Right lung (tissue), 10 donors: ENCODE measurements at places on chromosomes 1 and 21.

DNA sequence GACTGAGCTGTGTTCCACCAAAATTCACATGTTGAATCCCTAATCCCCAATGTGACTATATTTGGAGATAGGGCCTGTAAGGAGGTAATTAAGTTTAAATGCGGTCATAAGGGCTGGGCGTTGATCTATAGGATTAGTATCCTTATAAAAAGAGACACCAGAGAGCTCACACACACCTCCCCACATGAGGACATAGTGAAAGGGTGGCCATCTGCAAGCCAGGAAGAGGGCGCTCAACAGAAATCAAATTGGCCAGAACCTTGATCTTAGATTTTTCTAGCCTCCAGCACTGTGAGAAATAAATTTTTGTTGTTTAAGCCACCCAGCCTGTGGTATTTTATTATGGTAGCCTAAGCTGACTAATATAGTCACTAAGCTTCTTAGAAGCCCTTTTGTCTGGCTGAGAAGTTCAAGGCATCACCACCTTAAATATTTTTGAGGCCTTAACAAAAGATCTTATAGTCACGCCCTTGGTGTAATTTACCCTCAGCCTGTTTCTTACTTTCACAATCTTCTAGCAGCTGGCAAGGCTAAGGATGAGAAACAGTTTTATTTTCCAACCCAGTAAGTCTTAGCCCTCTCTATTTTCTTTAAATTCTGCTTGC lies 28.8 kb downstream of the GORAB start:
- DNase-seq, result no peak

DNA sequence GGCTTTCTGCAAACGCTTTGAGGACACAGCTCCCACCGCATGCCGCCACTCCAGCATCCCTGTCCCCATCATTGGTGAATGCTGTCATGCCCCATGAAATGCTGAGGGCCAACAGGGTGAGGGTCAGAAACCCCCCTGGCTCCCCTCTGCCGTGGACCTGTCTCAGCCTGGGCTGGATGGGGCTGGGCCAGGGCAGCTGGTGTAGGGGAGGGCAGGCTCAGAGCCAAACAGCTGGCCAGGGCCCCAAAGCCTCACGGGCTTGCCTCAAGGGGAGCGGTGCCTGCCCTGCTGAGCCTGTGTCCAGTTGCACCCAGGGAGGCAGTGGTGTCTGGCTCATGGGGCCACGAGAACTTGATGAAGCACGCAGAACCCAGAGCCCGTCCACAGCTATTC lies 49.7 kb downstream of the S100B start:
- DNase-seq, result no peak

- no peak for DNase-seq
Measured at GRCh38 chr1:53519421-53519820, 60.2 kb downstream of the DMRTB1 start.

DNA sequence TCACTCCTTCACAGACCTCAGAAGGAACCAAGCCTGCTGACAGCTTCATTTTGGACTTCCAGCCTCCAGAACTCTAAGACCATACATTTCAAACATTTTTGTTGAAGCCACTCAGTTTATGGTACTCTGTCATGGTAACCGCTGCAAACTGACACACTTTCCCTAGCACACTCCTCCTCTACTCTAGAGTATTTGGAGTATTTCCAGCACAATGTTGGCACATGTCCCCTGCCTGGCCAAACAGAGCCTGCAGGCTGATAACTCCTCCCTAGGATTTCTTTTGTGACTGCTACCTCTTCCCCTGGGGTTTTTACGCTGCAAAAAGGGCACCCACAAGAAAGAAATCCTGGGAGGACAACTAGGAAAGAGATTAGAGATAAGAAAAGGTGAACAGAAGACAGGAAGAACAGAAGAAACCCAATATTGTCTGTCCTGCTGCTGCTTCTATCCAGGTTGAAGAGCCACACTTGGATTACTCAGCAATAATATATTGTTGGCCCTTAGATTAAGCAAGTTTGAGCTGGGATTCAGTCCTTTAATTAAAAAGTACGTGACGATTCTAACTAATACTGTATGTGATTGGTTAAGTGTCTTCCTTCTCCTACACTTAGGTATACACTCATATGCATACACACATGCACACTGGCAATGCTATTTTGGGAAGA lies 844.1 kb downstream of the LTN1 start:
- DNase-seq, result peak; percentile 5

DNA sequence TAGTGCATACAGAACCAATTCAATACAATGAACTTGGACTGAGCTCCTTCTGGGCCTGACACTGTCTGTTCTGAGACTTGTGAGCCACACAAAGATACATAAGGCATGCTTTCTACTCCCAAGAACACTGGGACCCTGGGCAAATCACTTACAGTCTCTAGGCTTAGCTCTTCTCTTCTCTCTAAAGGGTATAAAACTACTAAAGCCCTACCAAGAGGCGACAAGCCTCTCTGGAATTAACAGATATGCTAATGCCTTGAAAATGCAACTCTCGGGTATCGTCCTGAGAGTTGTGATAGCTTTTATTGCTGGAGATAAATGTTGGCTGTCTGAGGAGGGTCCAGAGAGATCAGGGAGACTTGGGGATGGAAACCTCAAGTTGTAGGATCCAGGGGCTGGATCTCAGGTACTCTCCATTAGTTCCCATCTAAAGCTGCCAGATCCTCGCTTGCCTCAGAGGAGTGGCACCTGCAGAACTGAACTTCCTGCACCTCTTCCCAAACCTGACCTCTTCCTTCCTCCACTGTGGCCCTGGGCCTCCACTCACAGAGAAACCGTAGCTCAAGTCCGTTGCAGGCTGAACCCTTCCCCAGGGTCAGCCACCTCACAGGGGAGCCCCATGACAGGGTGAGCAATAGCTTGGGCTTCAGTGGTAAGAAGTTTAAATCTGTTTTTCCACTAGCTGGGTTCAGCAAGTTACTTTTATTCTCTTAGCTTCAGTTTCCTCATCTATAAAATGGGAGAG lies 11.5 kb upstream of the CFAP45 start:
- no peak for DNase-seq

- DNase-seq, result no peak
Measured at GRCh38 chr1:114587203-114587991, 6.0 kb upstream of the BCAS2 start.

DNA sequence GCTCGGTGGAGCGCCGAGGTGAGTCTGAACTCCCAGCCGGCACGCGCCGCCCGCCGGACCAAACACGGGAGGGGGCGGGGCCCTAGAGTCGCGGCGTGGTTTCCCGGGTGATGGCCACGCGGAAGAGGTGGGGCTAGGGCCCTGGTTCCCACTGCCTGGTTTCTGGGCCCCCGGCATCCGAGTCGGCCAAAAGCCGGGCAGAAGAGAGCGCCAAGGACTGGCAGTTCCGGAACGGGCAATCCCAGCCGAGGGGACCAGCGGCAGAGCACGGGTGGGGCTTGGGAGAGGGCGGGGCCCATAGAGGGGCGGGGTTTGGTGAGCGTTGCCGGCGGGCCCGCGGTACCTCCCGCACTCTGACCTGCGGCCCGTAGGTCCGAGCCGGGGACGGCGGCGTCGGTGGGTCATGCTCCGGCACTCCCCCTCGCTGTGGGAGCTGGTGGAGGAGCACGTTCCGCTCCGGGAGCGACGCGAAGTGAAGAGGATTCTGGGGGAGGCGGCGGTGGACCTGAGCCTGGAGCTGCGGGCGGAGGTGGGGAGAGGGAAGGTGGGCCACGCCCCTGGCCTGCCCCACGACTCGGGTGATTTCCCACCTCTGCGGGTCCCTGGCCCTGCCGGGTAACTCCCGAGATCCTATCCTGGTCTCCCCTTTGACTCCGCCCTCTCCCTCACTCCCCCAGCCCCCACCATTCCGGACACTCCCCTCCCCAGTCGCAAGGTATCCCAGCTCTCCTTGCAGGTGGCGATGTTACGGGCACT lies at the start of gene CCDC24:
Gene CCDC24, plus strand, starts transcription at position 124 of the 756 bp plus-strand sequence. Its CDS starts 280 bp downstream, at position 404.
- peak; percentile 69 for DNase-seq

GRCh38 chr1:213484333-213484732 lies 433.3 kb downstream of the RPS6KC1 start:
- DNase-seq, result no peak

GRCh38 chr1:114756009-114756892 lies 1.5 kb downstream of the CSDE1 start:
- no peak for DNase-seq

DNA sequence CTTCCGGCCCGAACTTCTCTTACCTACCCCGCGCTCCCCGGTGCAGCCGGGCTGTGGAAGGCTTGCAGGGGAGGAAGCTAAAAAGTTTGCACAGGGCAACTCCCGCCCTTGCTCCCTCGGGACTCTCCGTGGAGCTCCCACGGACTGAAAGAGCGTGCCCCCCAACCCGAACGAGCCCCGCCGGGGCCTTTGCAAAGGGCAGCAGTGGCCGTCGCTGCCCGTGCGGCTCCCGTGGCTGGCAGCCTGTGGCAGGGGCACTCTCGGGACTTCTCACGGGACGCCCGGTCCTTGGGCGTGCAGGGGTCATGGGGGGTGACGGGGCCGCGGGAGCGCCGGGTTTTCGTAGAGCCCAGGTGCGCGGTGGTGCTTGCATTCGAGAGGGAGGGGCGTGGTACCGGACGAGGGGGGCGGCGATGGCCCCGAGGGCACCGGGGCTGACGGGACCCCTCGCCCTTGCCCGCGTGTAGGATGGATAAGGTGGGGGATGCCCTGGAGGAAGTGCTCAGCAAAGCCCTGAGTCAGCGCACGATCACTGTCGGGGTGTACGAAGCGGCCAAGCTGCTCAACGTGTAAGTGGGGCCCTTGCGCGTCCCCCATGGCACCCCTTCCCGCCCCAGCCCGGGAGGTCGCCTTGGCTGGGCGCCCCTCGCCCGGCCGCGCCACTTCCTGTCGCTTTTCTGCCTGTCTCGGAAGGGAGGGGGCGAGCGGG lies 711 bp downstream of the GADD45A start:
- DNase-seq, result no peak

DNA sequence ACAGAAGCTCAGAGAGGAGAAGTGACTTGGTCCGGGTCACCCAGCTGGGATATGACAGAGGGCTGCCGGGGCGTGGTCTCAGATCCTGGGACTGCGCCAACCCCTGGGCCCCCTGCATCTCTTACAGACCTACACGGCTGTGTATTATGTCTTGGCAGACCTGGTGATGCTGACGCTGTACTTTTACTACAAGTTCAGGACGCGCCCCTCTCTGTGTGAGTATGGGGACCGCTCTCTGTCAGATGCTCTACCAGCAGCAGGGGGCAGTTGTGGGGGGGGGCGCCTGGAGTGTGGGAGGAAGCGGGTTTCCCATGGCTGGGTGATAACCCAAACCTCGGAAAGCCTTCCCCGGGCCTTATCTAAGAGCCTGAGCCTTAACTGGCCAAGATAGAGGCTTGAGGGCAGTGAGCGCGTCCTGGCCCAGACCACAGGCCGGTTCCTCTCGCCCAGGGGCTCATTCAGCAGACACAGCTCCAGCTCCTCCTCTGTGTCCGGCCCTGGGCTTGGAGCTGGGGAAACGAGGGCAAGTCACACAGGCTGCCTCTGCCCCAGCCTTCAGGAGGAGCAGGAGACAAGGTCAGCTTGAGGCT lies 13.3 kb downstream of the SLC66A1 start:
- DNase-seq, result no peak

DNA sequence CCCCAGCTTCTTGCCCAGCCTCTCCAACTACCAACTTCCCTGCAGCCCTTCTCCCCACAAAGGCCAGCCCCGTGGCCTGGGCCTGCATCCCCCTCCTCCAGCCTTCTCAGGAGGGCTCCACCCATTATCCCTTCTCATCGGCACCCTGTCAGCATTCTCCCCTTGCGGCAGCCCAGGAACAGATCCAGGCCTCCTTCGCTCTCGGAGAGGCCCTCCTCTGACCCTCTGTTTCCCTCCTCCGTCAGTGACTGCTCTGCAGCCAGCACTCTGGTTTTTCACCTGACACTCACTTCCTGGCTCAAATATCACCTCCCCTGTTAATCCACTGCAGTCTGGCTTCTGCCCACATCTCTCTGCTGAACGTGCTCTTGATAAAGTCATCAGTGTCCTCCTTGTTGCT lies 17.5 kb downstream of the ADGRB2 start:
- no peak for DNase-seq

- DNase-seq, result no peak
Measured at GRCh38 chr1:207461649-207462048, 7.5 kb downstream of the CR2 start.

DNA sequence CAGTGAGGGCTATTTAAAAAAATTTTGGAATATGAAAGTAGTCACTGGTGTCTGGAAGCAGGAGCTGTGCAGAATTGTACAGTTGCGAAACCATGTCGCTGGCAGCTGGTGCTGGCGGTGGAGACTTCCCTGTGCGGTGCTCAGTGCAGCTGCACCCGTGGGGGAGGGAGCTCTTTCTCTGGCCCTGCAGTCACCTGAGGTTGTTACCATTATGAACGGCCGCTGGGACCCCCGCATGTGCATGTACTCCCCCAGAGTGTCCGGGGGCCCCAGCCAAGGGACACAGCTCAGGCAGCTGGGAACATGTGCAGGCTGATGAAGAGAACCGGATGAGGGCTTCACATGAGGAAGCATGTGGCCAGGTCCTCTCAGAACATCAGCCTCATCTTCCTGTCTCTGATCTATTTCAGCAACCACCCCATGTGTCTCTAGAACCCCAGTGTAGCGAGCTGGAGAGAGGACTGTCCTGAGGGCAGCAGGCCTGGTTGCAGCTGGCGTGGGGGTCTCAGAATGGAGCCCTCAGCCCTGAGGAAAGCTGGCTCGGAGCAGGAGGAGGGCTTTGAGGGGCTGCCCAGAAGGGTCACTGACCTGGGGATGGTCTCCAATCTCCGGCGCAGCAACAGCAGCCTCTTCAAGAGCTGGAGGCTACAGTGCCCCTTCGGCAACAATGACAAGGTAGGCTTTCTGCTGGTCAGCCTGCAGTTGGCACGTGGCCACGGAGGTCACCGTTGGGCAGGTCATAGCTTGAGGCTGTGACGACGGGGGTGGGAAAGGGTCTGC lies at the start of gene TRPM2:
Gene TRPM2, plus strand, starts transcription at position 431 of the 780 bp plus-strand sequence. Its CDS starts 80 bp downstream, at position 511.
- DNase-seq, result peak; percentile 31

GRCh38 chr1:93694819-93695218 lies 13.2 kb upstream of the BCAR3 start:
- no peak for DNase-seq

DNA sequence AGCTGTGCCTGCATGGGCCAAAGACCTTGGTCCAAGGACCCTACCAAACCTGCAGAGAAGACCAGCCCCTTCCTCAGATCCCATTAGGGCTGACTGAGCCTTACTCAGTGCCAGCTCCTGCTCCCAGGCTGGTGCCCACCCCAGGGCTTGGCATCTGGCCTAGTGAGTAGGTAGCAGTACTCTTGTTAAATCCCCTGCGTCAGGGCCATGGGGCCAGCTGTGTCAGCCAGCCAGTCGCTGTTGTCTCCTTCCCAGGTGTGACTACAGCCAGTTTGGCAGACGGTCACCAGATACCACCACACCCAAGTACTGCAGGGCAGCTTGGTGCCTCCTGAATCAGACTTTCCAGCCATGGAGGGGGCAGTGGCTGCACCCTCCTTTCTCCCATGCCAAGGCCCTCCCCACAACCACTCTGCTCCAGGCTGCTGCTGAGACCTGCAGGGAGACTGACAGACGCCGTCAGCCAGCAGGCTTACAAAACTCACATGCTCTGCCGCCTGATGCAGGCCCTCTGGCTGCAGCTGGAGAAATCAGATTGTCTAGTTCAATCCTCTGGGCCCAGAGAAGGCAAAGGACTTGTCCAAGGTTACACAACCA lies 3.0 kb downstream of the TENT5B start:
- no peak for DNase-seq

DNA sequence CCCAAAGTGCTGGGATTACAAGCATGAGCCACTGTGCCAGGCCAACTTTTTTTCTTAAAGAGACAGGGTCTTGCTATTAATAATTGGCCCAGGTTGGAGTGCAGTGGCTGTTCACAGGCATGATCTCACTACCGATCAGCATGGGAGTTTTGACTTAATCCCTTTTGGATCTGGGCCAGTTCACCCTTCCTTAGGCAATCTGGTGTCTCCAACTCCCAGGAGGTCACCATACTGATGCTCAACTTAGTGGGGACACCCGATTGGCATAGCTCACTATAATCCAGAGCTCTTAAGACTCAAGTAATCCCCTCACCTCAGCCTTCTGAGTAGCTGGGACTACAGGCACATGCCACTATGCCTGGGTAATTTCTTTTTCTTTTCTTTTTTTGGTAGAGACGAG lies 64.2 kb upstream of the SCYL3 start:
- no peak for DNase-seq
